Hematopoietic multipotent progenitor cell treated with erythropoietin and hydrocortisone succinate and interleukin-3 and kit ligand, for 4 days (in vitro differentiated cells): ENCODE measurements at places on chromosomes 6 and 20.

- peak; percentile 55 for DNase-seq
These were observed 5.6 kb downstream of the EEF1A1 start for GRCh38 chr6:73515204-73515655.

DNA sequence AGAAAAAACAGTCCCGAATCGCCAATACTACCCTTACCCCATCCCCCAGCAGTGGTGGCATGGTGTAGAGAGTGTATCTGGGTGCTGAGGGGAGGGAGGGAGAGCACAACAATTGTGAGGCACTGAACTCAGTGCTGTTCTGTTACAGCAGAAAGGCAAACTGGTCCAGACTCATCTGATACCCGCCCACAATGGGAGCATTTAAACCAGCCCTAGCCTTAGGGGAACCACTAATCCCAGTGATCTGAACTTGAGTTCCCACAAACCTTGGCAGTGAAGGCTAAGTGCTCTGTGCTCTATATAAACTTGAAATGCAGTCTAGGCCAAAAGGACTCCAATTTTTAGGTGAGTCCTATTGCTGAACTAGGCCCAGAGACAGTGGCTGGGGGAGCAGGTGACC lies 666.4 kb upstream of the PTCHD4 start:
- DNase-seq = no peak

DNA sequence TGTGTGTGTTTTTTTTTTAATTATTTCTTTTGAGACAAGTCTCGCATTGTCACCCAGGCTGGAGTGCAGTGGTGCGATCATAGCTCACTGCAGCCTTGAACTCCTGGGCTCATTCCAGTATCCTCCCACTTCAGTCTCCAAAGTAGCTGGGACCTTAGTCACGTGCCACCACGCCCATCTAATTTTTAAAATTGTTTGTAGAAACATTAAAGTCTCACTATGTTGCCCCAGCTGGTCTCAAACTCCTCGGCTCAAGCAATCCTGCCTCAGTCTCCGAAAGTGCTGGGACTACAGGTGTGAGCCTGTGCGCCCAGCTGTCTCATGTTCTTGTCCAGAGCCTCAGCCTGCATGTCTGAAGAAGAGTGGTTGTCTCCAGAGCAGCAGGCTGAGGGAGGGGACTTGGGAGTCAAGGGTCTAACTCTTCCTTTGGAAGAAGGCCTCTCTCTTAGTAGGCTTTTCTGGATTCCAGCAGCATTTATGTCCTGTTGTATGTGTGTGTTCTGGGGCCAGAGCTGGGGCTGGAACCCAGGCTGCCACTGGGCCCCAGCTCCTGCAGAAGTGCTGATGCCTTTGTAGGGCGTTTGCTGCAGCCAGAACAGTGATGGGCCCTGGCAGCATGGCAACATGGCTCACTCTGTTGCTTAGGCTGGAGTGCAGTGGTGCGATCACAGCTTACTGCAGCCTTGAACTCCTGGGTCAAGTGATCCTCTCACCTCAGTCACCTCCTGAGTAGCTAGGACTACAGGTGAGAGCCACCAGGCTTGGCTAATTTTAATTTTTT lies 5.4 kb downstream of the DNMT3B start:
- DNase-seq = no peak

DNA sequence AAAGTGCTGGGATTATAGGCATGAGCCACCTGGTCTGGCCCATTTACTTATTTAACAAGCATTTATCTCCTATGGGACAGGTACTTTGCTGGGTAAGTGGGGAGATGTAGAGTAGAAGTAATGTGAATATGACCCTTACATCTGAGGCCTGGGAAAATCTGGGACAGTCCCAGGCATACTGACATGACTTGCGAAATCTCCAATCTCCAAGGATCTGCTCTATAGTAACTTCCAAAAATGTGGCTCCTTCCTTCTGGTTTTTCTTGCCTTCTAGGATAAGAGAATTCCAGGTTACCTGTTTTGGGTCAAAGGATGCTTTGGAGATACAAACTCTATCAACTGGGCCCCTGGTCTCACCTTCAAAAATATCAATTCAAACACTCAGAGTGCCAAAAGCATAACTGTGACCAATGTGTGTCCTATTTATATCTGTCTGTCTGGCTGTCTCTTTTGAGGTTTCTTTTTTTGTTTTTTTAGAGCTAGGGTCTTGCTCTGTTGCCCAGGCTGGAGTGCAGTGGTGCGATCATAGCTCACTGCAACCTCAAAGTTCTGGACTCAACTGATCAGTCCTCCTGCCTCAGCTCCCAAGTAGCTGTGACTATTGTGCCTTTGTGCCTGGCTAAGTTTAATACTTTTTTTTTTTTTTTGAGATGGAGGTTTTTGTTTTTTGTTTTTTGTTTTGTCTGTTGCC lies 11.7 kb upstream of the JARID2 start:
- no peak for DNase-seq

DNA sequence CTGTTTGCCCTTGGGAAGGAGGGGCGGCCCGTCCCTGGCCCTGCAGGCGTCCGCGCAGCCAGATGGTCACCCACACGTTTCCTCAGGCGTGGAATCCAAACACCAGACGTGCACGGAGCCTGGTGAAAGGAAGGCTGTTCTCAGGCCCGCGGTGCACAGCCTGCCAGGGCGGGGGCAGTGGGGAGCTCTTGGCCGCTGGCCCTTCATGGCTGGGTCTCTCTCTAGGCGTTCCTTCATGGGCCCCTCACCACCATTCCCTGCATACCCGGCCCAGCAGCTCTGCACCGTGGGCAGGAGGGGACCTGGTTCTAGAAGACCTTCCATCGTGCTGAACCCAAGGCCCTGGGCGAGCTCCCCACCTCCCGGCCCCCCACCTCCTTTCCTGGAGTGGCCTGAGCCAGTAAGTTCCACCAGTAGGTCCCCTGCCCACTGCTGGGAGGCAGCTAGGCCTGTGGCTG lies 30.4 kb upstream of the SMOC2 start:
- DNase-seq = no peak

DNA sequence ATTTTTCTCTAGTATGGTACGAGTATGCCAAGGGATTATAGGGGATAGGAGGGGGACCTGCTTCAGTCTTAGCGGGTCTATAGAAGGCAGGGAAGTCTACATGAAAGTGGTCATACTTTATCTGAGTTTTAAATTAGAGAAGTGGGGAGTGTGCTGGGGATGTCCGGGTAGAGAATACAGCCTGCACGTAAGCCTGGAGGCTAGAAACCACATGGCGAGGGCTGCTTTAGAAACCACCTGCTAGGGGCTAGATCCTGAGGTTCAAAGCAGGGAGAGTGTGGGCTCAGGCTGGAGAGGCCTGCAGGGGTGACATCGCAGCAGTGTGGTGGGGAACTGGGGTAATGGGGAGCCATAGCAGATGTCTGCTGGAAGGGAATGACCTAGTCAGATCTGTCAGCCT lies 85.2 kb downstream of the VEGFA start:
- peak; percentile 37 for DNase-seq

- DNase-seq = peak; percentile 41
These were observed 51.0 kb upstream of the SUPT3H start for GRCh38 chr6:45428727-45429126.

DNA sequence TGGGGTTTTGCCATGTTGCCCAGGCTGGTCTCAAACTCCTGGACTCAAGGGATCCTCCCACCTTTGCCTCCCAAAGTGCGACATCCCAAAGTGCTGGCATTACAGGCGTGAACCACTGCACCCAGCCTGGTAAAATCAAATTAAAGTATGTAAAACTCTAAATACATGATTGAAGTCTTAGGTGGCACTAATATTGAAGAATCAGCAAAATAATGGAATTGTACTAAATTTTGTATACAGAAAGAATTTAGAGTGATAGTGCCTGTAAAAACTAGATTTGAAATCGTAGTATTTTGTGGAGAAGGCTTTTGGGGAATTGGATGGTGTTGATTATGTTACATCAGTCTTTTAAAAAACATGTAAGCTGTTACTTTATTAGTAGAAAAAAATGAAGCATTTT lies 10.0 kb upstream of the PRDM1 start:
- no peak for DNase-seq

GRCh38 chr20:45409521-45410272 lies 1.6 kb downstream of the DBNDD2 start:
- no peak for DNase-seq

DNA sequence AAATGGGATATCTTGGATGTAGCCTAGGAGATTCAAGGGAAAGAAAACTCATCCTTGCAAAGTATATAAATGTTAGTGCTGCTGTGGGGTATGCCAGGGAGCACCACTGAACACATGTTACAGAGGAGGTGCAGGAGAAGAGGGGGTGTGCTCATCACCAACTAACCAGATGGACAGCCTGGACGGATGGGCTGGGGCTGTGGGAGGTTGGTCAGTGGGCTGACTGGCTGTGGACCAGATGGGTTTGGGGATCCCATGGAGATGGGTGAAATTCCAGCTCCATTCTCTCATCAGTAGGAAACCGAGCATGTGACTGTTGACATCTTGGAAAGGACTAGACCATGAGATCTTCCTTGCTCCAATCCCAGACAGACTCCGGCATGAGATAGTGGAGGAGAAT lies 201.0 kb downstream of the LRFN2 start:
- DNase-seq = no peak

DNA sequence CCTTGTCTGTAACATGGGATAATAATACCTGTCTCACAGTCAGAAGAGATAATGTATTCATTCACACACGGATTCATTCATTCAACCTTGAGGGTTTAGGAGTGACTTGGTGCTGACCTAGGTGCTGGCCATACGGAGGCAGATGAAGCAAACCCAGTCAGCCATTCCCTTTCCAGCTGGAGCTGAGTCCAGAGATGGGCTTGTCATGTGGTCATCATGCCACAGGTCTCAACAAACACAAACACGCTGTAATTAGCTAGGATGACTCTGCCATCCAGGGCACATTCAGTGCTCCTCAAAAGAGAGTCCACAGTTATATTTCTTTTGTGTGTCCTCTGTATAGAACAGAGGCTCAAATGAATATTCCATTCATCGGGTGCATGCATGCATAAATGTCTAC lies 19.5 kb upstream of the PRELID3B start:
- no peak for DNase-seq

DNA sequence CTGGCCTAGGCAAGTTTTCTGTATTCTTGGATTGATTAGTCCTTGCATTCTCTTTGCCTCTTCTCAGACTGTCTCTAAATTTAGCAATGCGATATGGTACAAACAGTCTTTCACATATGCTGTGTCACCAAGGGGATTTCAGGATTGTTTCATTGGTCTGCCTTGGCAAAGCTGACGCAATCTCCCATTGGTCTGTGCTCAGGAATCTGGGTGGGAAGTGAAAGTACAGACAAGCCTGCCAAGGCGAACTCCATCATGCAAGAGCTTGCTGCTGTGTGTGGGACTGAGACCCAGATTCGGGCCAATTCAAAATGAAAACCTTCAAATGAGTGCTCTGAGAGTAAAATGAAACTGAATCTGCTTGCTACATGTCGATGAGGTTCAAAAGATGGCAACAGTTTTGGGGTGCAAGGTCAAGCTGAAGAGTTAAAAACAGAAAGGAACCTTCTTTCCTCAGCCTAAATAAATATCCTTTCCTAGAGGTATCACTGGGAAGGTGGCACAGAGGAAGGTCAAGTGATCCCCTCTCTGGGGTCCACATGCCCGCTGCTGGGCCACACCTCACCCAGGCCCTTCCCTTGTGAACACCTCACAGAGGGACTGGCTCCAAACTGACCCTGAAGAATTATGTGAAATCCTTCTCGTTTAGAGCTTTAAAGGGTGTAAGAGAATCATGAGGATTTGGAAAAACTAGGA lies 198.8 kb upstream of the PREP start:
- DNase-seq = no peak

DNA sequence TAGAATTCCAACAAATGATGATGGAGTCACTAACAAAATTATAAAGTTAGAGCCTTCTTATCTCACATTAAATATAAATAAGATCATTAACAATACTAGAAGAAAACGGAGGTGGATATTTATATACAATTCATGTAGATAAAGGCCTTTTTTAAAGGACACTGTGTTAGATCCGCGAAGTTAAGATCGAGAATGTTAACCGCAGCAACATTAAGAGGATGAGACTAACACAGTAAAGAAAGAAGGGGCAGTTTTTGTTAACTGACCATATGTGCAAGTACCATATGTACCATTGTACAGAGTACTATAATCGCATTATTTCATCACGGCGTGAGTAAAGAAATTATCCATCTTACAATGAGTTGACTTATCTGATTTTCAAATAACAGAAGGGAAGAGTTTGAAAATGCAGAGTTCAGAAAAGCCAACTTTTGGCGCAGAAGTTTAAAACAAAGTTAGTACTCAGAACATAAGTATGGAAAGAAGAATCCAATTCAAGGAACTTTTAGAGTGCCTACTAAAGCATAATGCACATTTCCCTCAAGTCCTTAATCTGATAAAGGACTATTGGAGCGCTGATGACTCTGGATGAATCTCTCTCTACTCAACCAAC lies 1.4 kb downstream of the FBXL4 start:
- peak; percentile 13 for DNase-seq

- DNase-seq = no peak
These were observed 2.9 kb upstream of the RAMACL start for GRCh38 chr6:166589337-166589731.

DNA sequence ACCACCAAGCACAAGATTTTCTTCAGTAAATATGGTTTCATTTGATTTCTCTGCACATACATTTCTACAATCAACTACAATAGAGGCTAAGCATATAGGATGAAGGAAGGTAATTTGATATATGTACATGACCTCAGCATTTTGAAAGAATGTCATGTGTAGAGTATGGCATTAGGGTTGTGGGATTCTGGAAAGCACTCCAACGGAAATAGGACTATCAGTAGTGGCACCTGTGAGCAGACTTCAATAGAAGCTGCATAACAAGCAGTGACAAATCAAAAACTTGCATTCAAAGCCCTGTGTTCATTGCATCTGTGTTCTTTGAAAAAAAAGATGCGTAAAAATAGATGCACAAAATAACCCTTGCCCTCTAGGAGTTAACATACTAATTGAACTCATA lies 57.5 kb upstream of the EYA4 start:
- no peak for DNase-seq

DNA sequence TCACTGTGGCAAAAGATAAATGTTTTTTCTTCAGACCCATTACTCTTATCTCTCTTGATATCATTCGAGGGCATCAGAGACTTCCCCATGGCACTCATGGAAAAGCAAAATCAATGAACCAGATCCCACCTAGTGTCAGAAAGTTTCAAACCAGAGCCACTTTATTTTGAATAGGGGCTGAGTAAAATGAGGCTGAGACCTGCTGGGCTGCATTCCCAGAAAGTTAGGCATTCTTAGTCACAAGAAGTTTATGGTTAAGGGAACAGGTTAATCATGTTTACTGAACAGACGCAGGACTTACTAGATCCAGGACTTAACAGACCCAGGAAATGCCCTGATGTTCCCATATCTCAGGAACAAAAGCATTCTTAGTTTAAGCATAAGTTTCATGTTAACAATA lies 369.9 kb downstream of the BTBD3 start:
- DNase-seq = no peak

DNA sequence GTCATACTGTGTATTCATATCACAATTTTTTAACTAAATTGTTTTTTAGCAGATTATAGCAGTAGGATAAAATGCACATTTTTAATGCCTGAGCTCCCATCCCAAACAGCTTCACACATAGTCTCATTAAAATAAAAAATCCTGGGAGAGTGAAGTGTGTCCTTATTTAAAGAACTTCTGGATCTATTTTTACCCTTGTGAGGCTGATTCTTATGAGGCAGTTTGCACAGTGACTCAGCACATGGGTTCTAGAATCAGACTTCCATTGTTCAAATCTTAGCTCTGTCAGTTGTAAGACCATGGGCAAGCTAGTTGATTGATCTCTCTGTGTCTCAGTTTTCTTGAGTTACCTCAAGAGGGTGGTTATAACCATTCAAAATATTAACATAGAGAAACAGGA lies 72.3 kb downstream of the MACROD2 start:
- DNase-seq = no peak

GRCh38 chr20:44309763-44310663 lies 989 bp downstream of the FITM2 start:
- DNase-seq = peak; percentile 75

- peak; percentile 6 for DNase-seq
These were observed 172.1 kb upstream of the ARG1 start for GRCh38 chr6:131400779-131401496.
